ENCODE measurements at places on chromosomes 13 and 19.

GRCh38 chr19:30076751-30077670, 135.0 kb downstream of the URI1 start:
- DNase-seq, result no peak

GRCh38 chr19:42313840-42314755, 989 bp downstream of the TMEM145 start:
- no peak for DNase-seq

GRCh38 chr13:41621716-41622431, 164.5 kb downstream of the RGCC start:
- DNase-seq, result no peak

DNA sequence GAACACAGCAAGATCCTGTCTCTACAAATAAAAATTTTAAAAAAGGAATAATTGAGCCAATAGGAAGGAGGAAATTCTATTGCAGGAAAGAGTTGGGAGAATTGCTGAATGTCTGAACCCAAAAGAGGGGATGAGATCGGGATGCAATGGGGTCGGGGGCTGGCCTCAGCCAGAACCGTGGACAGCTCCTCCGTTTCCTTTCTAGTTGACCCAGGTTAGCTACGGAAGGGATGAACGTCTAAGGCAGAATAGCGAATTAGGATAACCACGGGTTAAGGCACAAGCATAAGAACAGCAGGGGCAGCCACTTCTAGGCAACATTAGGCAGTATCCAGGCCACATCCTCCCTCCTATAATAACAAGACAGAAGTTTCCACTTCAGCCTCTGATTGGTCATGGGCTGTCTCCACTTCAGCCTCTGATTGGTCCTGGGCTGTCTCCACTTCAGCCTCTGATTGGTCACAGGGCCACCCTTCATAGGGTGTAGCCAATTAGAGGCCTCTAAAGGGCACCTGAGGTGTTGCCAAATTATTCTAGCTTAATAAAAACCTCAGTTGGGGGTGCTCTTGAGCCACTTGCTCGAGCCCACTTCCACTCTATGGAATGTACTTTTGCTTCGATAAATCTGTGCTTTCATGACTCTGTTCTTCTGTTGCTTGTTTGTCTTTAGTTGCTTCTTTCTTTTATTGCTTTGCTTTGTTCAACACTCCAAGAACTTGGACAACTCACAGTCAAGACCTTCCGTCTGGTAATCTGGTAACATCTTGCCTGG, 24.9 kb upstream of the TPM4 start:
- no peak for DNase-seq

DNA sequence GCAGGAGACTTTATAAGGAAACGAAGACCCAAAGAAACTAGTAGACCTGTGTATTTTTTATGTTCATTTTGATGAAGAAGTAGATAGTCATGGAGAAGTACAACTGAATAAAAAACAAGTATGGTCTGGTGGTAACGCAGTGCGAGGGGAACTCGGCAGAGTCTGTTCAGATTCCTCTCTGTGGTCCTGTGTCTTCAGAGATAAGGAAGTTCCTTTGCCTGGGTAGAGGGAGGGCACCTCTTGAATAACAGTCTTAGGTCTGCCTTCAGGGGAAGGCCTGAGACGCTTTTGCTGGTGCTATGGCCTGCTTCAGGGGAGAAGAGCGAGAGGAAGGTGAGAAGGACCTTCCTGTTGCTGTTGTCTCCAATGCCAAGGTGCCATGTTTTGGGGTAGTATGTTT, 25.9 kb upstream of the SLC46A3 start:
- DNase-seq, result no peak

DNA sequence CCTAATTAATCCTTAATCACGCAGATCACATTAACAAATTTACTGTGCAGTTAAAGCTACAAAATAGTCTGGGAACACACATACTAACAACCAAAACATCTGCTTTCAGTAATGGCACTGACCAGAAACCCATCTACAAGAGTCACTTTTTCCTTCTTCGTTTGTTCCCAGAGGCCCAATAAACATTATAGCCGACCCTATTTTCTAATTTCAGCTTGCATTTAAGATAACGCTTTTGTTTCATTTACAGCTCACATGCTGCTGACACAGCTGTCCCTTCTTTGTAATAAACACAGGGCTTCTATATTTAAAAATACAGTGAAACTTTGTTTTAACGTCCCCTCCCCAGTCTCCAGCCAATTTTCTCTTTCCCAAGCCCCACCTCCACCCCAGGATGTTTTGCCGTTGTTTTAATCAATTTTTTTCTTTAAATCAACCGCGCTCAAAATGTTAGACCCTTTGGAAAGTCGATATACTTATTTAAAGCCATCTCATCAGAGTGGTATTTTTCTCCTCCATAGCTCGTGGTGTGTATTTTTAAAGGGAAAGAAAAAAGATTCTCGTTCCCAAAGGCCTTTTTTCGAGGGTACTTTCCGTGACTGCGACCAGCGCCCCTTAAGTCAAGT, 1.7 kb upstream of the WBP4 start:
- DNase-seq, result no peak

DNA sequence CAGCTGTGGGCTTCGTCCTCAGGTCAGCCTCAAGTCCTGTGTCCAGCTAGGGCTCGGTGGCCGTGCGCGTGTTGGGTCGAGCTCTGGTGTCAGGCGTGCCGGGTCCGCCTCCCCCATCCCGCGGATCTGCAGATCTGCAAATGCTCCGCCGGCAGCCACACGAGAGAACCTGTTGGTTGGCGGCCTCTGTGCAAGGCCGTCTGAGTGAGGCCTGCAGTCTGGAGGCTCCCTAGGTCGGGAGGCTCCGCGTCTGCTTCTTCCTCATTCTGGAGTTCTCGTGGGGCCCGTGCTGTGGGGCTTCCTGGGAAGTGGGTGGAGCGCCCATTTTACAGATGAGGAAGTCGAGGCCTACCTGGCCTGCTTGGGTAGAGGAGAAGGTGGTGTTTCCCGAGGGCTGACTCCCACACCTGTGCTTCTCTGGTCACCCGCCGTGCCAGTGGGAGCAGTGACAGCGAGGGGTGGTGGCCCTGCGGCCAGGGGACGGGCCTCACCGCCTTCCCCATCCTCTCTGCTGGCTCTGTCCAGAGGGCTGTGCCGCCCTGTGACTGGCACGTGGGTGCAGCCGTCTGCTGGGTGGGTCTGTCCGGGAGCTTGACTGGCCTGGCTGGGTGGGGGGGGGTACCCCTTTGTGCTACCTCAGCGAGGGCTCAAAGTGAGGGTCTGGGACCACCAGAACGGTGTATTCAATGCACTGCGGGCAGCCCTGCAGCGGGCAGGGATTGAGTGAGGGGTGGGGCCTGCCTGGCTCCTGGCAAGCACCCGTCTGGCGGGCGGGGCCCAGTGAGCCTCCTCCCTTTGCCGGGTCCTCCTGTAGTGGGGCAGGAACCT, 3.3 kb downstream of the CSNK1G2 start:
- DNase-seq, result no peak

GRCh38 chr13:98327371-98328270, 150.6 kb upstream of the RNF113B start:
- DNase-seq, result no peak
